Fibroblast of lung (primary cell): ENCODE measurements at places on chromosomes 11 and 22.
A peak's percentile ranks its signal among the peaks of the same experiment; 100 is the strongest.

- DNase-seq = peak; percentile 67
Observed at GRCh38 chr11:111777094-111778046, 11.2 kb upstream of the PPP2R1B start.

DNA sequence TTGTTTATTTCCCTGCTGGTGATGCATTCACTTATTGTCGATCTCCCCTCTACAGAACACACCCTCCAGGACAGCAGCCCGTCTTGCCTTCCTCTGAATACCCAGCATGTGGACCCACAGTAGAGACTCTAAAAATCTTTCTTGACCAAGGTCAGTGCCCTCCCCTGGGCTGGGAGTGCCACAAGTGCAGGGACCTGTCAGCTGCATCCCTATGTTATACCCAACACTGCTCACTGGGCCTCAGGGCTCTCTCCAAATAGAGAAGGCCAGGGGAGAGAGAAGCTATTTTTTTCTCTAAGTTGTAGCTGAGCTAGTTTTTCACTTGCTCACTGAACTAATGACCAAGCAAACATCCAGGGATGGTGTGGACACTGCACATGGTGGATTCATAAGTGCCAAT lies 9.8 kb downstream of the KCNJ1 start:
- no peak for DNase-seq

DNA sequence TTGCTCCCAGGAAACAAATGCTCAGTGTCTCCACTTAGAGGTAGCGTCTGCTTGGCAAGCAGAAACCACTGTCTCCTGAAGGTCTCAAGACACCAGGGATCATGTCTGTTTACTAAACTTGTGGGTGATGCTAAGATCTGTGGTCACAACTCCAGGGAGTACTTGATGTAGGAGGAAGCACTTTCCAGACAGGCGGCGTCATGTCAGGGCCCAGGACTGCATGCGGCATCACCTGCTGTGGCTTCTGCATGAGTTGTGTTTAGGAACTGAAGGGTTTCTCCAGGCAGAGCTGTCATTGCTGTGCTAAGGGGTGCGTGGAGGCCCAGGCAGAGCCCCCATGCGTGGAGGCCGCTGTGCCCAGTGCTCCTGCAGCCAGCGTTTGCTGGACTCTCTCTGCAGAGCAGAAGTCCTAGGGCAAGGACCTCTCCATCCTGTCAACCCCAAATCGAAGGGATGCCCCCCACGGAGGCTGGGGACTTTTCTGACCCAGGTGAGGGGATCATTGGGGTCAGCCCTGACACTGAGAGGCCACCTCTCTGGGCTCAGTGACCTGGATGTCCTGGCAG lies 8.1 kb upstream of the PANX2 start:
- DNase-seq = no peak

DNA sequence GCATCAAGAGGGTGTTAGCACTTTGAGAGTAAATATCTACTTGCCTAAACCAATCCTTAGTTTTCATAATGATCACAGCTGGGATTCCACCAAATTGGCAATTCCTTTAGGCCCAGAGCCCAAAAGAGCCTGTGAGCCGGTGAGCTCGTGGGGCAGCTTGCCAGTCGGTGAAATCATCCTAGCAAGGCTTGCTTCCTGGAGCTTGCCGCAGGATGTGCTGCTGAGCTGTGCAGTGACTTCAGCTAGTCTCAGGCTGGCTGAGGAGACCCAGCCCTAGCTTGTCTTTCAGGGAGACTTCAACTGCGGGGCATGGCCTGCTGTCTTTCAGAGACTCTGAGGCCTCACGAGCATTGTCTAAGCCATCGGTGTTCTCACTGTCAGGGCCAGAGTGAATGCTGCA lies 73.6 kb upstream of the SUSD2 start:
- DNase-seq = peak; percentile 81

- DNase-seq = peak; percentile 83
Observed at GRCh38 chr11:91947215-91947820, 277.3 kb upstream of the FAT3 start.

DNA sequence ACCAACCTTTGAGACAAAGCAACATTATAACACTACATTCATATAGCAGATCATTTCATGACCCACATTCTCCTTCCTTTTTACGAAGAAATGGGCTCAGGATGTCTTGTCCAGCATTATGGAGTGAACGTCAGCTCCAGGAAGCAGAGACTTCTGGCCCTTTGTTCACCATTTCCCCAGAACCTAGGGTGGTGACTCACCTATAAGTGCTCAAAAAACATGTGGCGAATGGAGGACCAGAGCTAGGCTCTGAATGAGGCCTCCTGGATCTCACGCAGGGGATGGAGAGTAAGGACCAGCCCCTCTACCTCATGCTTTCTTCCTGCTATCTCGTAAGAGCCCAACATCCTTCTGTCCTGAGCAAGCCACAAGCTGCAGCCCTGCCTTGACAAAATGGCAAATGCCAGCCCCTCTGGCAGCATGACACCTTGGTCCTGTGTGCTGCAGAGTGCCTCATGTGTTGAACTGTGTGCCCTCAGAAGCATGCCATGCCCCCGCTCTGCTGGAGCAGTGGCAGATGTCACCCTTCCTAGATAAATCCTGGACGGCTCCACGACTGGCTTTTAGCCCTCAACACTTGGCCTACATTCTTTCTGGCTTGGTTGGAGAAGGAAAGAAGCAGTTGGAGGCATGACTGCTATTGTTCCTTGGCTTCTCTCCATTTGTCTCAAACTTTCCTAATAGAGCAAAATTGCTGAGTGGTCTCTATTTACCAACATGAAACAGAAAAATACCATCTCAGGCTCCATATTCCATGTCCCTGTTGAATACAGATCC lies 6.5 kb upstream of the ST3GAL4 start:
- peak; percentile 56 for DNase-seq

DNA sequence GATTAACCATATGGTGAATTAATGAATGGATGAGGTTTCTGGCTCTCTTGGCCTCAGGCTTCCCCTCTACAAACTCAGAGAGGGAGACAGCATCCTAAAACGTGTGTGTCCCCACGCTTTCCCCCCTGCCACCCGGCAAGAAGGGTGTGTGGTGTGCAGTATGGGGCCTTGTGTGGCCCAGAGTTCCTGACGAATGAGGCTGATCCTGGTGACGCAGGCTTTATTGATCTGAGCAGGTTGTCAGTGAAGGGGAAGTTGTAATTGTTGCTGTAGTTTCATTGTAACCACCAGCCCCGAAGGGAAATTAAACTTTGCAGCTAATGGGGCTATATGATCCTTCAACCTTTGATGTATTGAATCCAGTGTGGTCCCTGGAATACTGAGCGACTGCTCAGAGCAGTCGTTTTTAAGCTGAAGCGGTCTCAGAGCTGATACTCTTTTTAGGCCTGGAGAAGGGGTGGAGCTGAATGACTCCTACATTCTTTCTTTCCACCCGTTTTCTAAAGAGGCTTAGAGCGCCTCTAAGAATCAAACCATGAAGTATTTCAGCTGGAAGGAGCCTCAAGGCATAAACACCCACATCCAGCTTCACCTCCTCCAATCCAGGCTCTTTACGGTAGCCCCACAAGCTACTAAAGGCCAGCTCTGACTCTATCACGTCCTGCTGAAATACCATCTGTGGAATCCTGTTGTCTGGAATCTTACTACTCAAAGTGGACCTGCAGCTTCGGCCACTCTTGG lies 284.7 kb downstream of the MIAT start:
- no peak for DNase-seq

- no peak for DNase-seq
Observed at GRCh38 chr11:8259306-8259959, 4.2 kb downstream of the LMO1 start.

- peak; percentile 75 for DNase-seq
Observed at GRCh38 chr22:37560608-37561211, 430 bp downstream of the CDC42EP1 start.

DNA sequence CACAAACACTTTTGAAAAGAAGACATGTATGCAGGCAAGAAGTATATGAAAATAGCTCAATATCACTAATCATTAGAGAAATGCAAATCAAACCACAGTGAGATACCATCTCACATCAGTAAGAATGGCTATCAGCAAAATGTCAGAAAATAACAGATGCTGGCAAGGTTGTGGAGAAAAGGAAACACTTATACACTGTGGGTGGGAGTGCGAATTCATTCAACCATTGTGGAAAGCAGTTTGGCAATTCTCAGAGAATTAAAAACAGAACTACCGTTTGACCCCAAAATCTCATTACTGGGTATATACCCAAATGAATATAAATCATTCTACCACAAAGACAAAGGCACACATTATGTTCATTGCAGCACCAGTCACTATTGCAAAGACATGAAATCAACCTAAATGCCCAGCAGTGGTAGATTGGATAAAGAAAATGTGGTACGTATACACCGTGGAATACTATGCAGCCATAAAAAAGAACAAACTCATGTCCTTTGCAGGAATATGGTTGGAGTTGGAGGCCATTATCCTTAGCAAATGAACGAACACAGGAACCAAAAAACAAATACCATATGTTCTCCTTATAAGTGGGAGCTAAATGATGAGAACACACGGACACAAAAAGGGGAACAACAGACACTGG lies 18.5 kb downstream of the MMP13 start:
- DNase-seq = no peak

GRCh38 chr11:68471360-68472340 lies 11.1 kb downstream of the PPP6R3 start:
- DNase-seq = peak; percentile 97

DNA sequence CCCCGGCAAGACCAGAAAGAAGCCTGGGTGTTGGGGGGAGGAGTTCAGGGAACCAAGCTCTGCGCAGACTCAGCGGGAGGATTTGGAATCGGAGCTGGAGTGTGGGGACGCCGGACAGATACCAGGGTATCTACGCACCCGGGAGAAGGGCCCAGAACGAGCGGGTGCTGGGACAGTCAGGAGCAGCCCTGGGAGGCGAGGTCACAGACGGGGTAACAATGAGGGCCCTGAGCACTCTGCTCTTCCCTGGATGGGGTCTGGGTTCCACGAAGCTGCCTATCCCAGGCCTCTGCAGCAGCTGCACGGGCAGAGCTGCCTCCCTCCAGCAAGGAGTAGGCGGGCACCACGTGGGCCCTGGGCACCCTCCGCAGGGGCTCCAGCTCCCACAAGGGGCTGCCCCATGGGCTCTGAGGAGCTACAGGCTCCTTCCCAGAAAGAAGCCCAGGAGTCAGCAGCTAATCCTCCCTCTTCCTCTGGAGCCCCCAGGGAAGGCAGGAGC lies 197.2 kb downstream of the BRD1 start:
- DNase-seq = no peak

GRCh38 chr11:20017320-20017719 lies 143.0 kb downstream of the DBX1 start:
- DNase-seq = no peak

GRCh38 chr11:22169833-22170232 lies 23.1 kb upstream of the ANO5 start:
- DNase-seq = peak; percentile 1

DNA sequence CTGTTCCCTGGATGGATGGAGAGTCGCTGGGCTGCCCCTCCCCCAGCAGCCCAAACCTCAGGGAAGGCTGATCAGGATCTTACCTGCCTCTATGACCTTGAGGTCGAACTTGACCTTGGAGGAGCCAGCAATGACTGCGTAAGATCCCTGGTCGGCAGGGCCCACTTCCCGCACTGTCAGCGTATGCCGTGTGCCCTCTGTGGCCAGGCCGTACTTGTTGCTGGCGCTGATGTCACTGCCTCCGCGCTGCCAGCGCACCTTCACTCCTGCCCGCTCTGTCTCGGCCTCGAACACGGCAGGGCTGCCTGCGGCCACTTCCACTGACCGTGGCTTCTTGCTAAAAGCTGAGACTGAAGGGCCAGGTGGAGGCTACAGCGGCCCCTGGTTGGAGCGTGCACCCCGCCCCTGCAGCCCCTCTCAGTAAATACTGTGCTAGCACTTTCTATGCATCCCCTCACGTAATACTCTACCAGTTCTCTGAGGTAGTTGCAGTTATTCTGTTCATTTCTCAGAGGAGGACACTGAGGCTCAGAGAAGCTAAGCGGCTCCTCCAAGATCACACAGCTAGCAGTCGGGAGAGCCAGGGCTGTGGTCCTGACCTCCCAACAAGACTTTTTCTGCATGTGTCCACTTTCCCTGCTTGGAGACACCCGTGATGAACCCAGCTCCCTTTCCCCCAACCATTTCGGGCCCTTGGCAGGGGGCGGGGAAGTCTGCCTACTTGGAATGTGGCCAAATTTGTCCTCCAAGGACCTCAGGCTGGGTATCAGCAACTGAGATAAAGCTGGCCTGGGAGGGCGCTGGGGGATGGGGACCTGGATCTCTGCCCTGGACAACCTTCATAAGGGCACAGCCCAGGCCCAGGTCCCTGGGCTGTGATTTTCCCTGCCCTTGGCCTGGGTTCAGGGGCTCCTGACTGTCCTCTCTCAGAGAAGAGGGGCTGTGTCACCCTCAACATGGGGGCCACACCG lies 1.1 kb downstream of the MYBPC3 start:
- no peak for DNase-seq

- DNase-seq = peak; percentile 78
Observed at GRCh38 chr11:117817368-117818040, 7.0 kb downstream of the FXYD2 start.

DNA sequence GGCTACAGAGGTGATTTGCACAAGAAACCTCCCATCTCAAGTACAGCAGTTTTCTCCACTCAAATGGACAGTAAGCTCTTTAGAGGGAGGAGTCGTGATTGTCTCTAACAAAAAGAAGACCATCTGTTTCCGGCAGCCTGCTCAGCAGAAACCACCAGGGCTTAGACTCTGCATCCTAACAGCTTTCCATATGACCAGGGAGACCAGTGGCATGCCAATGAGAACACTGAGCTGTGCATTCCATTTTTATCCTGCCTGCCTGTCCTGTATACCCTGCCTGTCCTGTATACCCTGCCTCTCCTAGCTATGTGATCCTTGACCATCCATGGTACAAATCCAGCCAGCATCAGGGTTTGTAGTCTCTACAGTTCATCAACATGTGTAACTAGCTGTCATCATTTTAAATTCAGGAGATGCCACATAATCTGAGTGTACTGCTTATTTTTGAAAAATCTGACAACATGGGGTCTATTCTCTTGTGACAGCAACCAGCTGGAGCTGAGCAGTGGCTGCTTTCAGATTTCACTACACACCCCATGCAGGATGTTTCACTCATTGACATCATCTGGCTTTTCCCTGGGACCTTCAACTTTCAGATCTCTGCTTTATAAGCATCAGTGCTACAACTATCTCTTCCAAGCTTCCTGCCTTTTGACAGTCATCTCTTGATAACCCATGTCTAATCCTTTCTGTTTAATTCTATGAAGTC lies 50.5 kb upstream of the POU2AF2 start:
- DNase-seq = peak; percentile 44

DNA sequence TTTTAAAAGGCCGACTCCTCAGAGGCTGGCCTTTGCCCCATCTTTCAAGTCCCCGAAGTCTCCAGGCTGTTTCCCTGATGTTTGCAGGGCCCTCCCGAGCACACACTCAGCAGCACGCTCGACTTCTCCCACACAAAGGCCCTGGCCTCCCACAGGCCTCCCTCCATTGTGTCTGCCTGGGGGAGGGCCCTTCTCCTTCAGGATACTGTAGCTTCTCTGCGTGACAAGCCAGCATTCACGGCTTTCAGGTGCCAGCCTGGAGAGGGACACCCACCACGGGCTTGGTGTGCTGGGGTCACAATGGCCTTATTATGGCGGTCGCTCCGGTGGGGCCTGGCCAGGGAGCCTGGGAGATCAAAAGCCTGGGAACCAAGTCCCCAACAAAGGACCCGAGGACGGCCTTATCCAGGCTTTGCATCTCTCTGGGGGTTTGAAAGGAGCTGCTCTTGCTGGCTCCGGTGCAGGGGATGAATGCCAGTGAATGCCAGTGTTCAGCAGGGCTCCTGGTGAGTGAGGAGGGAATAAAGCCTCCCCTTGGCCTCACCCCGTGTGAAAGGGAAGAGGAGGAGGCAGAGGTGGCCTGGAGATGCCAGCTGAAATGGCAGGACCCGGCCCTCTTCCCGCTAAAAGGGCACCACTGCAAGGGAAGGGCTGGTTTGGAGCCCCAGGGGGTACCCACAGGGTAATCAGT lies 55.0 kb downstream of the TRAF6 start:
- peak; percentile 50 for DNase-seq

- peak; percentile 41 for DNase-seq
Observed at GRCh38 chr11:4626207-4627099, 10.8 kb upstream of the OR51D1 start.
